ENCODE measurements at places on chromosomes 4 and X. TPM values are rescaled to one million over a fixed set of nuclear protein-coding genes. Genes with fewer than 3 reads are reported as not detected.

EDNRA gene
- 12.3 TPM for total RNA-seq

HAND2 gene
- total RNA-seq, result 12.3 TPM

EXOC1 gene
- 46.4 TPM for total RNA-seq

RBPJ gene
- 57.7 TPM for total RNA-seq

MND1 gene
- 11.4 TPM for total RNA-seq

EREG gene
- total RNA-seq, result not detected

RHOXF2B gene
- 6.1 TPM for total RNA-seq

YIPF7 gene
- total RNA-seq, result not detected

OTC gene
- total RNA-seq, result 0.39 TPM

NKX6-1 gene
- total RNA-seq, result 0.87 TPM

USP17L30 gene
- not detected for total RNA-seq

CLDN22 gene
- not detected for total RNA-seq

MAGEA1 gene
- total RNA-seq, result 8.9 TPM

ZNF157 gene
- 0.63 TPM for total RNA-seq

P2RY8 gene
- 0.50 TPM for total RNA-seq

RBM46 gene
- total RNA-seq, result 46.2 TPM

MAGEA3 gene
- total RNA-seq, result 16.0 TPM

DNA sequence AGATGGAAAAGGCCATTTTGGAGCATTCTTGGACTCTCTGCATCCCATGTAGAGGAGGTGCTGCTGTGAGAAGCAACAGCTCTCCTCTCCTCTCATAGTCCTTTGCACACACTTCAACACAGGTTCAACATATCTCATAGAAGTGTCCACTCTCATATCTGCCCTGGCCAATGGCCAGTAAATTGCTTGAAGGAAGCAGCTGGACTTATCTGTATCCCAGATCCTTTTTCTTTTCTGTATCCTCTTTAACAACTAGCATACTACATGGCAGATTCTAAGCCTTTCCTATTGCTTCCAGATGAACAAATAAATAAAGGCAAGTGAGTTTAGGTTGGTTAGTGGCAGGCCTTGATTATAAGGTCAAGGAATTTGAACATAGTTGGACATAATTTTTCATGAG lies 122.0 kb downstream of the HS6ST2 start:
- no peak for DNase-seq

- no peak for DNase-seq
These were observed 188.5 kb upstream of the STS start for GRCh38 chrX:6959006-6959405.

DNA sequence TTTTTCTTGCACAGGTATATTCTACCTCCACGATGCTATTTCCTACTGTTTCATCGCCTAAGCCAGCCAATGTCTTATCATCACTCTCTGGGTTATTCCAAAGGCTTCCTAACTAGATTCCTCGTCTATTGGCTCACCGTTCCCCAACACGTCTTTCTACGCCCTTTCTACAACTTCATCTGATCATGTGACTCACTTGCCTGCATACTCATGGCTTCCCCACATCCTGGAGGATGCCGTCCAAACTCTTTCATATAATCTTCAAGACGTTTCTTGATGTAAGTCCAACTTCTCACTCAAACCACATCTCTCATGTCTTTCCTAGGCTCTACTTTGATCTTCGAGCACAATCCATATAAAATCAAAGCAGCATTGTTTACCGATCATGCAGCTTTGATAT lies 322.0 kb upstream of the PPARGC1A start:
- DNase-seq, result no peak

- no peak for DNase-seq
These were observed 393.7 kb upstream of the TENM3 start for GRCh38 chr4:181849472-181849871.

DNA sequence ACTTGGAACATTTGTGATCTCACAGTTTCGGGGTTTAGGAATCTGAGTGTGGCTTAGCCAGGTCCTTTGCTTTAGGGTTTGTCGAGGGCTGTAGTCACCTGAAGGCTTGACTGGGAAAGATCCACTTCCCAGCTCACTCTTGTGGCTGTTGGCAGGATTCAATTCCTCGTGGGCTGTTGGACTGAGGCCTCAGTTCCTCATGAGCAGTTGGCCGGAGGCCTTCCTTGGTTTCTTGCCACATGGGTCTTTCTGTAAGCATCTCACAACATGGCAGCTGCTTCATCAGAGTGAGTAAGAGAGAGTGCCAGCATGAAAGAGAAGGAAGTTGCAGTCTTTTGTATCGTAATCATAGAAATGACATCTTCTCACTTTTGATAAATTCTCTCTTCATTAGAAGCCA lies 11.1 kb downstream of the TXLNG start:
- no peak for DNase-seq

DNA sequence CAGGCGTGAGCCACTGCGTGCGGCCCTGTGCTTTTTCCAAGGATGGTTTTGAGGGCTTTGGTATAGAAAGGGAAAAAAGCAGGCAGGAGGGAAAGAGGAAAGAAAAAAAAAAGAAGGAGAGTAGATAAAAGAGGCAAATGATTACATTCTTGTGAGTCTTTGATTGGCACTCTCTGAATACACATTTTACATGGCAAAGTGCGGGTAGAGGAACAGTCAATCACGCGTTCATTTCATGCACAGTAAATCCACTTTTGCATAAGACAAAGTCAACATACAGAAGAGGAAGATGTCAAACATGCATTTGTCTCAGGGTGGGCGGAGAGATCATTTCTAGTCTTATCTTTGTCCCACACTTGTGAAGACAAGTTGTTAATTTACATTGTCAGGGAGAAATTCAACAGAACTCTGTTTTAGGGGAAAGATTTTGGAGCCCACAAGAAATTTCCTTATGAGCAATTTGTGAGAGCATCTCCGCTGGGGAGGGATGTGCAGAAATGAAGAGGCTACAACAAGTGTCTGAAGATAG lies 183.2 kb downstream of the DHRSX start:
- no peak for DNase-seq

GRCh38 chr4:107017443-107018343 lies 18.4 kb downstream of the DKK2 start:
- DNase-seq, result no peak

GRCh38 chrX:12814420-12814819 lies 23.2 kb downstream of the PRPS2 start:
- no peak for DNase-seq

DNA sequence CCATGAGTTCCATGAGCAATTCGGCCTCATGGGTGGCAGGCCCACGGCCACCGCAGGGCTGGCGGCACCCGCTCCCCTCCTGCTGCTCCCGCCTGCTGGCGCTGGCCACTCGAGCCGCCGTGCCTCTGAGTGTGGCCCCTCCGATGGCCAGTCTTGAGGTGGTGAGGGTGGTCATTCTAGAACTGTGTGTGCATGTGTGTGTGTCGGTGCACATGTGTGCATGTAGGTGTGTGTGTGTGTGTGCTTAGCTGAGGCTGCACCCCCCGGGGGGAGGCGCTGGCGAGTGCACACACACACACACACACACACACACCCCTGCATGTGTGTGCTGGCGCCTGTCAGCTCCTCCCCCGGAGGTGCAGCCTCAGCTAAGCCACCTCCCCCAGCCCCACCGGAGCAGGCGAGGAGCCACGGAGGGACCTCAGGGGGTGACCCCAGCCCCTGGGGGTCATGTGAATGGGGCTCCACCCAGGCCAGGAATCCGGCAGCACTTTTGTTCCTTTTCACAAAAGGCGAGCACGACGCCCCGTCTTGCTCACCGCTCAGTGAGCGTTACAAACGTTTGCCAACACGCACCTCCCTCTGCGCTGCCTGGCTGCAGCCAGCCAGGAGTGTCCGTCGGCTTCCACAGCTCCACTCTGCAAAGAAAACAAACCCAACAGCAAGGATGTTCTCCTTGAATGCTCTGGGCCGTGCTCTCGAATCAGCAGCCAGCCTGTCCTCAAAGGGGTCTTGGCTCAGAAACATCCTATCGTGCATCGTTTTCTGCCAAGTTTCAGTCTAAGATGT lies 29.9 kb downstream of the FGFRL1 start:
- no peak for DNase-seq

GRCh38 chr4:7291372-7292114 lies 99.2 kb downstream of the SORCS2 start:
- DNase-seq, result peak; percentile 34

GRCh38 chrX:34879886-34880285 lies 62.7 kb upstream of the FAM47B start:
- no peak for DNase-seq

DNA sequence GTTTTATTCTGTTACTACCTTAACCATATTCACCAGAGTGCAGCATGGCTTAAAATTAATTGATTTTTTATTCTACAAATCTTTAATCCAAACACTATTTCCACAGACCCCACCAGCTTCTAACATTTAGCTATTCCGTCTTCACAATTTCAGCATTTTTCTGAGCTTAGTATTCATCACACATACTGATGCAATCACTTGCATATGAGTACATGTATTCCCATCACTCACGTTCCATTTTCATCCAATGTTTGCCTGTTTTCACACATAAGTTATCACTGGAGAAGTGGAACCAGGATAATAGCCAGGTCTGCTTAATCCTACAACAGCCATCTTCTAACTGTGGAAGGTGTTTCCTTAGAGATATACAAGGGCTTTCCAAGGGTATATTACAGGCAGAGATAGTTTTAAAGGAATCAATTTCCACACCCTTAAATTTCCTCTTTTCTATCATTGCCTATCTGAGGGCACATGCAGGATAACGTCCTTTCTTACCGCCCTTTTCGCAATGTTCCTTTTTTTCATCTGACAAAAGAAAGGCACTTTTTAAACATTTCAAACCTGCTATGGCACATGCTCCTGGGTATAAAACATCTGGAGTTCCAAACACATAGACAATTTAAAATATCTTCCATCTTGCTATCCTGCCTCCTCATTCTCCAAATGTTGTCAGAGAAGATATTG lies 115.8 kb downstream of the CORIN start:
- no peak for DNase-seq

GRCh38 chr4:184189966-184190365 lies 27.7 kb downstream of the ENPP6 start:
- no peak for DNase-seq

DNA sequence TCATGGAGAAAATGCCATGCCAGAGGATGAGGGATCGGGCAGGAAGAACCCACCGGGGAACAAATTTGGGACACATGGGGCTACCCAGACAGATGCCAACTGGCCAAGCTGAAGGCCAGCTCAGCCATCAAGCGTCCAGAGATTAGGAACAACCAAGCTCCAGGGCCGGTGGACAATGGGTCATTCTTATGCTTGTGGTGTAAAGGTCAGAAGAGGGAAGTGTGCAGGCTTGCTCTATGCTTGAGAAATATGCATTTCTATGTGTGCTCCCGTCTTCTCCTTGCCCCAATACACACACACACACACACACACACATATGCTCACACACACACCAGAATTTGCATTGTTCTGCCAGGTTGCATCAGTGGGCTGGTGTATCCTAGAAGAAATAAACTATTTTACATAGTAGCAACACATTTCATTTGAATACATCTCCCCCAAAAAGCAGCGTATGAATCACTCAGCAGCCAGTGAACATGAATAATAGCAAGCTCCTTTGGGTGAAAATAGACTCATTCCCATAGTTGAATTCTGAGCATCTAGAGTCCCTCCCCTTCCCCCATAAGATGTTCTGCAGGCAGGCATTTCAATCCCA lies 201.9 kb upstream of the PPARGC1A start:
- no peak for DNase-seq

DNA sequence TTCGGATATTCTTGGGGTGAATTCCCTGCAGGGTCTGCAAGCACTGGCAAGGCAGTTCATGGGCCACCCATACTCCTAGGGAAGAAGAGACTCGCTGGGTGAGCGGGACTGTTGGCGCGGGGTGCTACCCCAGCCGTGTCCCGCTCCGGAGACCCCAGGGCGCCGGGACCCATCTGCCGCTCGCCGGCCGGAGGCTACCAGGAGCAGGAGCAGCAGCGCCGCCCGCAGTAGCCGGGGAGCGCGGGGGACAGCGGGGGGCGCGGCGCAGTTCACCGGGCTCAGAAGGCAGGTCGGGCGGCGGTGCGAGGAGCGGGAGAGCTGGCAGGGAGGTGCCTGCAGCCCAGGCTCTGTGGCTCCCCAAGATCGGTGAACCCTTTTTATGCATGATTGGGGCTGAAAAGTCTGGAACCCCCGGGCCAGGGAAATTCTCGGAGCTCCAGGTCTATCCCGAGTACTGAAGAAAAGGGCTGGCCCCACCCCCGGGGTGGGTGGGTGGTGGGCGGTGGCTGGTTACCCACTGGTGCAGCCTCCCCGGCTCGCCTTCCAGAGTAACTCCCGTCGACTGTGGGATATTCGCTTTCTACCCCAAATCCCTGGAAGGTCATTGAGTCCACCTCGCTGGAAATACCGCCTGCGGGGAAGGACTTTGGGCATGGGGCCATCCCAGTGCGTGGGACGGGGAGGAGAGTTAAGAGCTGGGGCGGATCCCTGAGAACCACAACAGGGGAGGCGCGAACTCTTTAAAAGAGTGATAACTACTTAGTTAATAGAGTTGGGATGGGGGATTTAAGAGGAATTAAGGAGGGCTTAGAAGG lies 37.6 kb downstream of the PF4 start:
- DNase-seq, result peak; percentile 51

DNA sequence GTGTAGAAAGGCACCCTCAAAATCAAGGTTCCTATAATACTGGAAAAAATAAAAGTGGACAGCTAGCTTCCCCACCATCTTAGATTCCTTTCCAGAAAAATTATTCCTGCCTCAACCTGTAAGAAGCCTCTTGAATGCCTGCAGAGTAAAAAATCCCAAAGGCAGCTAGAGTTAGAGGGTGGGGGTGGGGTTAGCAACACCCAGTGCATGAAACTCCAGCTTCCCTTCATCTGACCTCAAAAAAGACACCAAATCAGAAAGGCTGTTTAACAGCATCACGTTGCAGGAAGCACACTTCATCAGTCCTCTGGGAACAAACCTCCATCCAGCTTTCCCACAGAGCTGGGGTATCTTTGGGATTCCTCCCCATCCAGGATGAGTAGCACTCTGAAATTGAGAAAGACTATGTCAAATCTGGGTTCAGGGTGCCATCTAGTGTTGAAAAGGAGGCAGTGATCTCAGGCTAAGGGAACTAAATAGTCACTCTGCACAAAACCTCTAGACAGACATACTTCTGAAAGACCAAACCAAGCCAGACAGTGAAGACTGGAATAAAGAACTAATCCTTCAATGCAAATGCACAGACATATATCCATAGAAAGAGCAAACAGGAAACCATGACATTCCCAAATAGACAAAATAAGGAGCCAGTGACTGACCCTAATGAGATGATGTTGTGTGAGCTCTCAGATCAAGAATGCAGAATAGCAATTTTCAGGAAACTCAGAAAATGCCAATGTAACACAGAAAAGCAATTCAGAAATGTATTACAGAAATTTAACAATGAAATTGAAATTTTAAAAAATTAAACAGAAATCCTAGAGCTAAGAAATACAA lies 97.9 kb downstream of the ARHGEF9 start:
- no peak for DNase-seq

GRCh38 chr4:99458911-99459447 lies 23.8 kb upstream of the ADH7 start:
- DNase-seq, result no peak

DNA sequence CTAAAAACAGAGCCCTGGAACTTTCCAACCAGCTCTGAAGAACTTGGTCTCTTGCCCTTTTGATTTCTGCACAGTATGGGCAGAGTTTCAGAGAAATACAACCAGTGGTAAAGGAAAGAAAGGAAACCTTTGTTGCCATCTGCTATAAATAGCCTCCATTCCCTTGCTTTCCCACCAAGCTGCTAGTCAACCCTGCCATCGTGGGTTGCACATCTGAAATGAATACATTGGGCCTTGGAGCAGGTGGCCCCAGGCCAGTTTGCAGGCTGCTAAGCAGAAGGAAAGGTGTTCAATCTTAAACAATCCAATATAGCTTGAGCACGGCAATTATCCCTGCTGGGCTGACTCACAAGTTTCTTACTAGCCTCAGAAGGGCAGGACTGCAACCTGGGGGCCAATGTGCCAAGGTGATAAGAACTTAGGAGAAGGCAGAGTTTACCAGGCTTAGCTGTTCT lies 142.5 kb downstream of the PPARGC1A start:
- DNase-seq, result no peak

GRCh38 chrX:24646745-24647182 lies 383 bp downstream of the PCYT1B start:
- DNase-seq, result no peak

Data from testis (tissue), 5 donors.